Thyroid gland (tissue), 4 donors: ENCODE measurements at places on chromosomes 6 and 20. TPM values are rescaled to one million over a fixed set of nuclear protein-coding genes. Genes with fewer than 3 reads are reported as not detected.
A peak's percentile ranks its signal among the peaks of the same experiment; 100 is the strongest.

DNA sequence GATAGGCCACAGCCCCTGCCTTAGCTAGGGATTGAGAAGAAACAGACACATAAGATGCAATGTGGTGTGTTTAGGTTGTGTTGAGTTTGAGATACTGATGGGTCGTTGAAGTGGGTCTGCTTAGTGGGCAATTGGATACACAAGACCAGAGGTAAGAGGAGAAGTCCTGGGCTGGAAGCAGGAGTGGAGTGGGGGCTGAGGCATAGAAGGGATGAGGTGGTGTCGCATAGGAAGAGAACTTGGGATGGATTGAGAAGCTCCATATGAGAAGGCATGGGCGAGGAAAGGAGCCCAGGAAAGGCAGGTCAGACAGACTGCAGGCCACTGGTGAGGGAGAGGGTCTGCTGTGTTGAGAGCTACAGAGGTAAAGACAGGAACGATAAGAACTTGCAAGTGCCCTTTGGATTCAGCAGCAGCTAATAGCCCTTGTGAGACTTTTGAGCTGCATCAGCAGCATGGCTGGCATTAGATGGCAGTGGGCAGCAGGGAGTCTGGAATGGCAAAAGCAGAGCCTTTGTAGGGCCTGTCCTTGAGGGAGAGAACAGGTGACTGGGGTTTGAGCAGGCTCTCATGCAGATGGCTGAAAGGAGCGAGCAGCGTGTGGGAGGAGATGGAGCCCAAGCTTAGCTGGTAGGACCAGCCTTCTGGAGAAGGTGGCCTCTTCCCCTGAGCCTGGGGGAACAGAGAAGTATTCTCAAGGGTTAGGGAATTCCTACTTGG is 33.2 kb downstream of the PLCG1 start:
- no peak overlapping the region for H3K4me3 ChIP-seq
- no peak overlapping the region for H3K27ac ChIP-seq
- DNase-seq, result no peak
- peaks cover 74% of the 10 kb centered on the region for H3K36me3 ChIP-seq
- H3K27me3 ChIP-seq, result no peaks in the 10 kb centered on the region

DNA sequence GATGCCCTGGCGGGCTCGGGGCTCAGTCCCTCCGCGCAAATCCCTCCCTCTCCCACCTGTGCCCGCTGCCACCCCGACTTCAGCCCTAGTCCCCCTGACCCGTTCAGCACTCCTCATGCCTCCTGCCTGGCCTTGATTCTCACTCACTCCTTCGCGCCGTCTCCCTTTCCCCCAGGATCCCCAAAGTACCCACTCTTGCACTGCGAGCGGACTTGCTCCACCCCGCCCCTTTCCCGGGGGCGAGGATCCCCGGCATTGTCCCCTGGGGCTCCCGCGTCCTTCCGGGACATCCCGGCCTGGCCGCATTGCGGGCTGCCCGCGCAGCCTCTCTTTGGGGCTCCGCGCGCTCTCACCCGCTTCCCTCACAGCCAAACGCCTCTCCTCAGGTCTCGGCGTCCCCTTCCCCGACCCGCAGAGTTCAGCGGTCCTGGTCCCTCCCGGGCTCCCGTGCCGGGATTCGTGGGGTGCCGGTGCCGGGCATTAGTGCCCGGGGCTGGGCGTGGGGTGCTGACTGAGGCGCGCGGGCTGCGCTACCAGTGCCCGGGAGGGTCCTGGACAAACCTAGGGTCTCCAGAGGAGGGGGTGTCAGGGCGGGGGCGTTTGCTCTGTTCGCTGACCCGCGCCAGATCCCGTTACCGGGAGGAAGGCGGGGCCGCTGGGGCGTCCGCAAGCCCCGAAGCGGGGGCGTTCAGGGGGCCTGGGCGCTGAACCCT is 45.5 kb upstream of the SUPT3H start:
- H3K36me3 ChIP-seq, result no peaks in the 10 kb centered on the region
- H3K4me3 ChIP-seq, result peak overlapping the region; percentile 43
- H3K27ac ChIP-seq, result peak overlapping the region; percentile 64
- H3K27me3 ChIP-seq, result peaks cover 31% of the 10 kb centered on the region
- DNase-seq, result peak; percentile 17

GRCh38 chr6:32931211-32931610 is 9.6 kb downstream of the HLA-DMB start:
- peak overlapping the region; percentile 1 for H3K27ac ChIP-seq
- no peaks in the 10 kb centered on the region for H3K27me3 ChIP-seq
- no peak overlapping the region for H3K4me3 ChIP-seq
- H3K4me1 ChIP-seq, result peaks cover 21% of the 10 kb centered on the region
- DNase-seq, result no peak

DNA sequence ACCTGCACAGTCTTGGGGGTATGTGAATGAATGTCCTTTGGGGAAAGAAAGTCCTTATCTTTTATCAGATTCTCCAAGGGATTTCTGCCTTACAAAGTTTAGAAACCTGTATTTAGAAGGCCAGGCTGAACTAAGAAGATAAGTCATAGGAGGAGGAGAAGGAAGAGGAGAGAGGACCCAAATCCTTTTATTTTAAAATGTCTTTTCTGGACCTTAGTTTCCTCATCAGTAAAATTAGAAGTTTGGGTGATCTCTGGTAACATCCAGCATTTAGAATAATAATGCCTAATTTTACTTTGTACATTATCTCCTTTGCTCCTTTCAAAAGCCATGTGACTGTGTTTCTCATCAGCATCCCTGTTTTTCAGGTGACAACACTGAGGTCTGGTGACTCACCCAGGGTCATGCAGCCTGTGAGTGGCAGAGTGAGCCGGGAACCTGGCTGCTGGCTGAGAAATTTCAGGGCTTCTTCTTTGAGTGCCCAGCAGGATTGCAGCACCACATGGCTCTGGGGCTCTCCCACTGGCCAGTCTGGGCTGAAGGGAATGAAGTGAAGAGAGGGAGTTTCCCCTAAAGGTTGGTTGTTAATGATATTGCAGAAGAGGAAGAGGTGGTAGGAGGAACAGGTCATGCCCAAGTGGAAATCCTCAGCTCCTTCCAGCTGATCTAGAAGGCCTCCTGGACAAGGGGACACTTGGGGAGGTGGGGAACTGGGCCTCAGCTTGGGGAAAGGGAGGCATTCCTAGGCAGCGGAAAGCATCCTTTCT is 34.0 kb downstream of the VEGFA start:
- no peaks in the 10 kb centered on the region for H3K36me3 ChIP-seq
- H3K4me1 ChIP-seq, result no peaks in the 10 kb centered on the region
- DNase-seq, result peak; percentile 39
- H3K27me3 ChIP-seq, result no peaks in the 10 kb centered on the region
- H3K4me3 ChIP-seq, result no peak overlapping the region

GRCh38 chr6:139784222-139784769 is 409.8 kb upstream of the CITED2 start:
- H3K36me3 ChIP-seq, result no peaks in the 10 kb centered on the region
- H3K4me1 ChIP-seq, result no peaks in the 10 kb centered on the region
- DNase-seq, result no peak

- H3K27ac ChIP-seq, result no peak overlapping the region
- H3K36me3 ChIP-seq, result peaks cover 11% of the 10 kb centered on the region
- no peaks in the 10 kb centered on the region for H3K27me3 ChIP-seq
- peaks cover 20% of the 10 kb centered on the region for H3K4me1 ChIP-seq
- peak; percentile 36 for DNase-seq
- peak overlapping the region; percentile 89 for H3K4me3 ChIP-seq
Measured at GRCh38 chr6:7590918-7591302, 912 bp downstream of the SNRNP48 start.

GRCh38 chr6:140388192-140388802 is 1013.8 kb upstream of the CITED2 start:
- no peaks in the 10 kb centered on the region for H3K27me3 ChIP-seq
- H3K4me1 ChIP-seq, result no peaks in the 10 kb centered on the region
- no peak overlapping the region for H3K4me3 ChIP-seq
- H3K27ac ChIP-seq, result no peak overlapping the region
- DNase-seq, result no peak
- H3K36me3 ChIP-seq, result no peaks in the 10 kb centered on the region

DNA sequence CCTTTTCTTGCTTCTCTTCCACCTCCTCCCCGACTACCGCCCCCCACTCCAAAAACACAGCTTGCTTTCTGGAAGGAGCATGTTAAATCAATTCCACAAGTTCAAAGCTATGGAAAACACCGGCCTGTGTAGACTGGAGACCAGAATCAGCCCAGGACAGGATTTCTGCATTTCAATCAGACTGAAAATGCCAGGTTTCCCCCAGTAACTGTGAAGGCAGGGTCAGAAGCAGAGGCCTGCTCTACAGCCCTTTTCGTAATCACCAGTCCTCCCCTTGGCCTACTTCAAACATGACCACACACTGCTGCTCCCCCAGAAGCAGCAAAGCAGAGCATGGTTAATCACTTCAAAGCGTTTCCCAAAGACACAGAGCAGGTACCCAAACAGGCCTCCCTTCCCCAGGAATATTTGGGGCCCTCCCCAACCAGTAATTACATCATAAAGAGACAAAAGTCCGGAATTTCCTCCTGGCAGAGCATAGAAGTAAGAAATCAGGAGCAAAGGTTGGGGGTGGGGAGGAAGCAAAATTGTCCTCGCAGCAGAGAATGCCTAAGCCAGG is 38.4 kb downstream of the ZMYND8 start:
- peak overlapping the region; percentile 100 for H3K27ac ChIP-seq
- peaks cover 80% of the 10 kb centered on the region for H3K4me1 ChIP-seq
- no peak overlapping the region for H3K4me3 ChIP-seq
- peak; percentile 48 for DNase-seq
- no peaks in the 10 kb centered on the region for H3K27me3 ChIP-seq

- H3K4me1 ChIP-seq, result peaks cover 14% of the 10 kb centered on the region
- no peak for DNase-seq
- H3K27me3 ChIP-seq, result no peaks in the 10 kb centered on the region
Measured at GRCh38 chr6:169701311-169701953, 397 bp downstream of the WDR27 start.

- DNase-seq, result peak; percentile 5
- H3K27ac ChIP-seq, result peak overlapping the region; percentile 97
- peaks cover 18% of the 10 kb centered on the region for H3K4me1 ChIP-seq
- peaks cover 9% of the 10 kb centered on the region for H3K36me3 ChIP-seq
- peak overlapping the region; percentile 74 for H3K4me3 ChIP-seq
Measured at GRCh38 chr6:159691963-159692287, 1.1 kb downstream of the SOD2 start.

DNA sequence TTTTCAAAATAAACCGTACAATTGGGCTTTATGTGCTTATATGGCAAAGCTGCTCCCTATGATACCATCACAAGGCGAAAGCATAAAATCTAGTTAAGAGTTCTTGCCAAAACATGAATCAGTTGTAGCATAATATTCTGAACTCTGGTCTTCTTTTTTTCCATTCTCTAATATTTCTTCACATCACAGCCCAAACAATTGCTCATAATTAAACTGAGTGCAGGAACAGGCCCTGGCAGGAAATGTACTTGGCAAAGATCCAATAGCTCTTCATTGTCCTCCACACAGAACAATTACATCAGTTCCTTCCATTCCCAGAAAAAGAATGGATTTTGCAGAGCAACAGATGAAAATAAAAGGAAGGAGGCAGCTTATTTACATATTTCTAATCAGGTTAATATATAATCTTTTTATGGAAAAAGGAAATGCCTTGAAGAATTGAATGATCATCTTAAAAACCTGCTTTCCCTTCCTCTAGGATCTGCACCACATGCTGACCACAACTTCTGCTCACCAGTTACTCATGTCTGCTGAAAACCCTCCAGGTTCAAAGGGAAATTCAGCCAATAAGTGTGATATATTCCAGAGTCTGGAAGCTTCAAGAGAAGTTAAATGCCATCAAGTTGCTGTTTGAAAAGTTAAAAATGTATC is 123.3 kb upstream of the COL21A1 start:
- no peak overlapping the region for H3K4me3 ChIP-seq
- no peaks in the 10 kb centered on the region for H3K36me3 ChIP-seq
- H3K27ac ChIP-seq, result peak overlapping the region; percentile 80
- peaks cover 44% of the 10 kb centered on the region for H3K4me1 ChIP-seq
- DNase-seq, result peak; percentile 59

DNA sequence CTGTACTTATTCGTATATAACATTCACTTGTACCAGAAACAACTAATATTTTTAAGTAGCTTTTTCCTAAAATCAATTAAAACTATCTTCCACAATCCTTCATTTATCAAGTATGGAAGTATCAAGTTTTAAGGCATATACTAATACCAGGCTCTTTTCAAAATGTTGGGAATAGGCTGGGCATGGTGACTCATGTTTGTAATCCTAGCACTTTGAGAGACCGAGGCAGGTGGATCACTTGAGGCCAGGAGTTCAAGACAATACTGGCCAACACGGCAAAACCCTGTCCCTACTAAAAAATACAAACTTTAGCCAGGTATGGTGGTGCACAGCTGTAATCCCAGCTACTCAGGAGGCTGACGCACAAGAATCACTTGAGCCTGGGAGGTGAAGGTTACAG is 25.7 kb upstream of the PLN start:
- no peaks in the 10 kb centered on the region for H3K27me3 ChIP-seq
- DNase-seq, result no peak
- no peaks in the 10 kb centered on the region for H3K36me3 ChIP-seq
- H3K27ac ChIP-seq, result no peak overlapping the region

DNA sequence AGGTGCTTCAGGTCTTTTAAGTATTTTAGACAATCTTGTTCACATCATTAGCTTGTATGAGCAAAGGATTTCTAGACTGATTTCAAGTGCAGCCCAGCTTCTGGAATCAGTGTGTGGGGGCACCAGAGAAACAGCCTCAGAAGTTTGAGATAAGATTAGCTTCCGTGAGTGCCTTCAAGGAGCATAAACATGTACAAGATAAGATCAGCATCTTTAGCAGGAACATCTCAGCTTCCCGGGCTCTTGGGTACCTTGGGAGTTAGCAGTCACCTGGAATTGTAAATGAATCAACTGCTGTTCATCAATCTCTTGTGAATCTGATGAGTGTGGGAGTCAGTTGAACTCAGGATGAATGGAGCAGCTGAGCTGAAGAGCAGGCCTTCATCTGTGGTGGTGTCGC is 12.0 kb upstream of the CITED2 start:
- H3K4me1 ChIP-seq, result no peaks in the 10 kb centered on the region
- no peak for DNase-seq
- H3K27me3 ChIP-seq, result no peaks in the 10 kb centered on the region
- no peak overlapping the region for H3K4me3 ChIP-seq

DNA sequence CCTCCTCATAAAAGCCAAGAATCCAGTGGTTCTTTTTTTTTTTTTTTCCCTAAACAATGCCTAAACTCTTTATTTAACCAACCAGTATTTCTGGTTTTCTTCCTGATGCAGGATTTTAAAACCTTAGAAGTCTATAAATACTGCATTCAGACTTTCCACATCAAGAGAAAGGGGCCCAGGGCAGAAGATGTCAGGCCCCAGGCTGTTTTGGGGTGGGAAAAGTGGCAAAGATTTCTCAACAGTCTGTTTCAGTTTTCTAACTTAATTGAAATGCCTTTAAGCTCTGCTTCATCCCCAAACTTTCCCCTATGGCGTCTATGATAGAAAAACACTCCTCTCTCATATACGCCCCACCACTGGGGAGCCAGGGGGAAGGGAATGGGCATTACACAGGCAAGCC is 33.1 kb downstream of the QRSL1 start:
- H3K36me3 ChIP-seq, result no peaks in the 10 kb centered on the region
- no peak for DNase-seq
- H3K4me3 ChIP-seq, result no peak overlapping the region
- no peak overlapping the region for H3K27ac ChIP-seq
- H3K4me1 ChIP-seq, result no peaks in the 10 kb centered on the region

GRCh38 chr20:62126141-62126540 is 3.9 kb downstream of the LSM14B start:
- DNase-seq, result no peak
- H3K36me3 ChIP-seq, result peaks cover 60% of the 10 kb centered on the region
- H3K4me3 ChIP-seq, result no peak overlapping the region
- H3K4me1 ChIP-seq, result peaks cover 14% of the 10 kb centered on the region

The PXMP4 gene
- total RNA-seq, result 31.2 TPM

The SYNDIG1 gene
- total RNA-seq, result 8.7 TPM

The SLC25A27 gene
- total RNA-seq, result 81.4 TPM

The SERINC3 gene
- 113 TPM for total RNA-seq

The PLA2G7 gene
- 10.0 TPM for total RNA-seq

The PRDM13 gene
- not detected for total RNA-seq

The HAO1 gene
- not detected for total RNA-seq

The PACSIN1 gene
- 0.11 TPM for total RNA-seq

The MATN4 gene
- total RNA-seq, result not detected

The ATAT1 gene
- 3.8 TPM for total RNA-seq
